Endodermal cell (in vitro differentiated cells): ENCODE measurements at places on chromosomes 1 and 21.

DNA sequence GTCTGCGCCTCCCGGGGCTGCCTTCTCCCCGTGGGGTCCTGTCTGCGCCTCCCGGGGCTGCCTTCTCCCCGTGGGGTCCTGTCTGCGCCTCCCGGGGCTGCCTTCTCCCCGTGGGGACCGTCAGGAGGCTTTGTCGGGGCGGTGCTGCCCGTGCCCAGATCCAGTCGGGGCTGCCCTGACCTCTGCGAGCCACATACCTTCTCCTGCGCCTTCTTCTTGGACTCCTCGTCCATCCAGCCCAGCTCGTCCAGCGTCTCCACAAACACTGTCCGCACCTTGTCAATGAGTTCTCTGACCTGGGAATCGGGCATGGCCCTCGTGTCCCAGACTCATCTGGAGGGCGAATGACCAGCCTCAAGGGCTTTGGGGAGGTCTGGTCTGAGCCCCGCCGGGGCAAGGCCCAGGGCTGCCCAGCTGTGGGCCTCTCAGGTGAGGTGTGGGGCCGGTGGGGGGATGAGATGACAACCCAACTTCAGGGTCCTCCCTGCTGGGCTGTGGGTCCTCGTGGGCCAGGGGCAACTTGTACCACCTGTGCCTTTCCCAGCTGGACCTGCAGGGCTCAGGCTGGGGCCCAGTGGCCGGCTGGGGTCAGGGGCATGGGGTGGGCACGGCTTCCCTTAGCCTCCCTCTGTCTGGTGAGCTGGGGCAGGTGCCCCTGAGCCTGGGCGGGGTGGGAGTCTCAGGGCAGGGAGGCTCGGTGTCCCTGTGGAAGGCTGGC is 9.4 kb downstream of the PRXL2B start:
- peak; percentile 38 for DNase-seq

GRCh38 chr1:92485381-92486250 is 1.1 kb downstream of the GFI1 start:
- DNase-seq = peak; percentile 88

GRCh38 chr1:243507001-243507671 is 251.3 kb downstream of the SDCCAG8 start:
- DNase-seq = peak; percentile 79

DNA sequence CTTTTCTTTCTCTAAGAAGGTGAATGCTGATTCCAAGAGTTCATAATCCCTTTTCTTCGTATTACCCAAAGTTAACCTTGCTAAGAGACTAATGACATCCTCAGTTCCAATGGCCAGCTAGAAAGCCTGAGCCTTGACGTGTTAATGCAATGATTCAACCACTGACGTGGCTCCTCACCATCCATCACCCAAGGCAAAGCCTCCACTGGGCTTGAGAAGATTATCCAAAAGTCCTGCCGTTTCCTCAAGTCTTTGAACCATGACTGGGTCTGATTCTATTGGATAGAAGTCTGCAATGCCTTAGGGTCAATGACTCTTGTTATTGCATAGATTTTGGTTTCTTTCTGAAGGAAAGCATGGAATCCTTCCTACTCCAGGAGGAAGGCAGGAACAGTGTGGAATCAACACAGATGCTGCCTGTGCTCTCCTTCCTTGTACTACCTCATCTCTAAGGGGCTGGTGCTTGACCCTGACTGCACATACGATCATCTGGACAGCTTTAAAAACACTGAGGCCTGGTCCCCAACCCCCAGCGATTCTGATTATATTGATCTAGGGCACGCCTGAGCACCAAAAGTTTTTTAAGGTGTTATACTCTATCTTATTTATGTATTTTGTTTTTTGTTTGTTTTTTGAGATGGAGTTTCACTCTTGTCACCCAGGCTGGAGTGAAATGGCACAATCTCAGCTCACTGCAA is 69.3 kb upstream of the ANGPTL1 start:
- DNase-seq = peak; percentile 12

DNA sequence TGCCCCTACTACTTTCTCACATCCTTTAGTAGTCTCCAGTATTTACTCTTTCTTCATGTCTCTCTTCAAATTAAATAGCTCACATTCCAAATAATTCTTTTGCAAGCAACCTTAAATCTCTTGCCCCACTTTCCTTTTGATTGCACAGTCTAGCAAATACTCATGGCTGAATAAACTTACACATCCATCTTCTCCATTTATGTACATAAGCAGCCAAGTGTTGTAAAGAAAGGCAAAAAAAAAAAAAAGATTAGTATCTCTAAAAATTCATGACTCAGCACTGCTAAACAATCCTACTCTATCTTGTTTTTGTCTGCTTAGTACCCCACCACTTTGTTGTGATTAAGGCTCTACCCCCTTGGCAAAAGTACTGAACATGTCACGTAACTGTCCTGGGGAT is 42.6 kb downstream of the F13B start:
- no peak for DNase-seq

GRCh38 chr1:228284148-228284495 is 76.3 kb downstream of the OBSCN start:
- DNase-seq = peak; percentile 19

- DNase-seq = peak; percentile 47
Observed at GRCh38 chr1:156214024-156214748, 1.4 kb downstream of the PMF1 start.
